ENCODE measurements at places on chromosomes 6 and 20.
A peak's percentile ranks its signal among the peaks of the same experiment; 100 is the strongest.

DNA sequence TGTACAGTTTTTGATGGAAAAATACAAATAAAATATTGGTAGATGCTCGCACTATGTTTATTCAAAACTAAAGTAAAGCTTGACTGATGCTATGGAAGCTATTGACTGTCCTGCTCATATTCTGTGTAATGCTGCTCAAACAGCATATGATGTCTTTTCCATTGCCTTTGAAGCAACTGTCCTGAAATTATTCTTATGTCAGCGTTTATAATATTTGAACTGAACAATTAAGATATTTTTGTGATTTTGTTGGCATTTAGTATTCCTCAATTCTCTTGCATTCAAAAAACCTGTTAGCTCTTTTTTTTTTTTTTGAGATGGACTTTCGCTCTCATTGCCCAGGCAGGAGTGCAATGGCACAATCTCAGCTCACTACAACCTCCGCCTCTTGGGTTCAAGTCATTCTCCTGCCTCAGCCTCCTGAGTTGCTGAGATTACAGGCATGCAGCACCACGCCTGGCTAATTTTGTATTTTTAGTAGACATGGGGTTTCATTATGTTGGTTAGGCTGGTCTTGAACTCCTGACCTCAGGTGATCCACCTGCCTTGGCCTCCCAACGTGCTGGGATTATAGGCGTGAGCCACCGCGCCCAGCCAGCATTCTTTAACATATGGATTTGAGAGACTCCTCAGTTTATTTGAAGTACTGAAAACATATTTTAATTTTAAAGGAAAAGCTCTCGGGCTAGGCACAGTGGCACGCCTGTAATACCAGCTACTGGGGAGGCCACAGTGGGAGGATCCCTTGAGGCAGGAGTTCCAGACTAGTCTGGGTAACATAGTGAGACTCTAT is 5.3 kb upstream of the DNAAF9 start:
- no peak for DNase-seq

DNA sequence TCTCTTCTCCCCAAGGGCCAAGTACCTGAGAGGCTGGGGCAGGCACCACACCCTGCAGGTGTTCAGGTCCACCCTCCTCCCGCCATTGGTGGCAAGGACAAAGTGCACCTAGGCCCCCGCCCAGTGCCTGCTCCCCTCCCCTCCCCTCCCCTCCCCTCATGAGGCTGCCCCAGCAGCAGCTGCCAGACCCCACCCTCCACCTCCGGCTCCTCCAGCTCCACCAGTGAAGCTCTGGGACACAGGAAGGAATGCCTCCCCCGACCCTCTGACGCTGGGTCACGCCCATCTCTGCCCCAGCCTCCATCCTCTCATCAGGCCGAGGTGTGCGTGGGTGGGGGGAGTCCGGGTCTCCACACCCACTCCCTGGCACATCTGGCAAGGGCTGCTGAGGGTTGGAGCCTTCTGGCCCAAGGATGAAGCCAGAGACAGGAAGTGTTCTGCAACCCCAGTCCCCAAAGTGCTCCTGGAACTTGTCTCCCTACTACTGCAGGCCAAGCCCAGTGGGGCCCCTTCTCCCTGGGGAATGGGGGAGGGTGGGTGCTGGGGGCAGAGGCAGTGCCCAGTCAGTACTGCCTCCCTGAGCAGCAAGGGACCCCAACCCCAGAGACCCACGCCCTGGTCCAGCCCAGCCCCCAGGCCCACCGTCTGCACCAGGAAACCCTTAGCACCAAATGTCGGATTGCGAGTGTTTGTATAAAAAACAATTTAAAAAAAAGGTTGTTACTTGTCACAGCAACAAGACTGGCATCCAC is 1.6 kb upstream of the UCKL1 start:
- DNase-seq: no peak

GRCh38 chr20:1920826-1921225 is 25.6 kb downstream of the SIRPA start:
- no peak for DNase-seq

- DNase-seq: peak; percentile 95
These were observed 48.7 kb downstream of the PDYN start for GRCh38 chr20:1945134-1945618.

GRCh38 chr20:13449868-13450434 is 188.8 kb downstream of the TASP1 start:
- no peak for DNase-seq

GRCh38 chr6:100255701-100256100 is 209.0 kb downstream of the SIM1 start:
- no peak for DNase-seq

DNA sequence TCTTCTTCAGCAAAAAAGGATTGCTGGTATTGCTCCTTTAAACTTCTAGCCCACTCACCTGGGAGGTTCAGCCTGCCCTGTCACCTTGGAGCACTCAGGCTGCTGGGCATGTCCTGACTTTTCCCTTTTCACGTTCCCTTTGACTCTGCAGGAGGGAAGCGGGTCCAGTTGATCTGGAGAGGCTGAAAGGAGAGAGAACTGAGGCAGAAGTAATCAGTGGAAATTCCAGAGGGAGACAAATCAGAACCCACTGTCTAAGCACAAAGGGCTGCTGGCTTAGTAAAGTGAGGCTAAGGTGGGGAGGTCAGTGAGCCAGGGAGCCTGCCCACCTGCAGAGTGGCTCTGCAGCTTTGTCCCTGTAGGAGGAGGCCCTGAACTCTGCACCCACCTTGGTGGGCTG is 9.7 kb upstream of the SYNDIG1 start:
- DNase-seq: no peak

GRCh38 chr6:158654498-158654897 is 4.6 kb downstream of the SYTL3 start:
- DNase-seq: peak; percentile 66

DNA sequence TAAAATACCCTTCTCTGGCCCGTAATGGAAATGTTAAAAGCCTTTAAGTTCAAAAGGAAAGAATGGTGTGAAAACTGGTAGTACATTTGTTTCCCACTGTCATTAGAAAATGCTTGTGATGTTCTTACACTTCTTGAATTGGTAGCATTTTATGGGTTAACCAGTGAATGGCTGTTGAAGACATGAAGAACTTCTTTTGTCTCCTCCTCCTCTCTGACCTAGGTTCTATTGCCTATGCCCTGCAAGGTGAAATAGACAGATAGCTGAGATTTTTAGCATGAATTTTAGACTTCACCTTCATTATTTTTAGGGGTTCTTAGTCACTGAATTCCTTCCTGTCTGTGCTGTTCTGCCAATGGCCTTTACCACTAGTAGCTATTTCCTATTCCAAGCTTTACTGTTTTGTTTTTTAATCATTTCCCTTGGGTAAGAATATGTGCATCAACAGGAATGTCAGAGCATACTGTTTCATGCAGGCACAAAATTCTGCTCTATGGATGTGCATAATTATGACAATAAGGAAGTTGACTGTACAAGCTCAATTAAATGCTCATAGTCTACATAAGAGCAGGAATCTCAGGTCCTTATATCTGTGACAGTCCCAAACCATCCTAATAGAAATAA is 4.9 kb downstream of the TNFAIP3 start:
- DNase-seq: no peak

- no peak for DNase-seq
These were observed 112.8 kb downstream of the TBX18 start for GRCh38 chr6:84651583-84651982.

DNA sequence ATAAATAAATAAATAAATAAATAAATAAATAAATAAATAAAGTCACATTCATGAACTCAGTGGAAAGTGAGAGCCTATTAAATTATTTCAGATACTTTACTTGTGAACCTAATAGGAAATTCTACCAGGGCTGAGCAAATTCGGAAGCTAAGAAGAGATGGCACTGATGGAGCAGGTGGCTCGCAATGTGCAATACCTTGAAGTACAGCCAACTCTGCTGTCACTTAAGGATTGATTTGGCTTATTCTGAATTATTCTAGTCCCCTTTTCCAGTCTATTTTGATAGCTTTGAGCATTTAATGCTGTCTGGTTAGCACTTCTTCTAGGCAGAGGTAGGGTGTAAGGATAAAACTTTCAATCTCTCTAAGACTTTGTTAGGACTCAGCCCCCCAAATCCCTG is 395.8 kb upstream of the PLCB4 start:
- DNase-seq: no peak

- no peak for DNase-seq
These were observed 164.2 kb upstream of the TCF21 start for GRCh38 chr6:133724726-133725125.

DNA sequence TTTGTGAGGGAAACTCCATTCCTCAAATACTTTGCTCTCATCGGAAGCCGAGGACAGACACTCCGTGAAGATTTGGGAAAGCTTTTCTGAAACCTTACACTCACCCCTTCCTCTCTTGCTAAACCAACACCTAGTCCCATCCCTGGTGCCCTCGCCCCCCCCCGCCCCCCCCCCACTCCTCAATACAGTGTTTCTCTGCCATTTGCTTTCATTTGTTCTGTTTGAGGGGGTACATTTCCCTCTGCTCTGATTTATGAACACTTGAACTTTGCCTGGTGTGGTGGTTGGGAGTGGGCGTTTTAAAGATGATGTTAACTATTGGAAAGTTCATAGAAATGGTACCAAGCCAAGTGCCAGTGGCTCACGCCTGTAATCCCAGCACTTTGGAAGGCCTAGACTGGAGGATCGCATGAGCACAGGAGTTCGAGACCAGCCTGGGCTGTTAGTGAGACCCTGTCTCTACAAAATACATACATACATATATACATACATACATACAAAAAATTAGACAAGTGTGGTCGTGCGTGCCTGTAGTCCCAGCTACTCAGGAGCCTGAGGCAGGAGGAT is 1.1 kb downstream of the RAB32 start:
- DNase-seq: no peak

- DNase-seq: no peak
These were observed 491.4 kb downstream of the CBLN4 start for GRCh38 chr20:55513954-55514353.

DNA sequence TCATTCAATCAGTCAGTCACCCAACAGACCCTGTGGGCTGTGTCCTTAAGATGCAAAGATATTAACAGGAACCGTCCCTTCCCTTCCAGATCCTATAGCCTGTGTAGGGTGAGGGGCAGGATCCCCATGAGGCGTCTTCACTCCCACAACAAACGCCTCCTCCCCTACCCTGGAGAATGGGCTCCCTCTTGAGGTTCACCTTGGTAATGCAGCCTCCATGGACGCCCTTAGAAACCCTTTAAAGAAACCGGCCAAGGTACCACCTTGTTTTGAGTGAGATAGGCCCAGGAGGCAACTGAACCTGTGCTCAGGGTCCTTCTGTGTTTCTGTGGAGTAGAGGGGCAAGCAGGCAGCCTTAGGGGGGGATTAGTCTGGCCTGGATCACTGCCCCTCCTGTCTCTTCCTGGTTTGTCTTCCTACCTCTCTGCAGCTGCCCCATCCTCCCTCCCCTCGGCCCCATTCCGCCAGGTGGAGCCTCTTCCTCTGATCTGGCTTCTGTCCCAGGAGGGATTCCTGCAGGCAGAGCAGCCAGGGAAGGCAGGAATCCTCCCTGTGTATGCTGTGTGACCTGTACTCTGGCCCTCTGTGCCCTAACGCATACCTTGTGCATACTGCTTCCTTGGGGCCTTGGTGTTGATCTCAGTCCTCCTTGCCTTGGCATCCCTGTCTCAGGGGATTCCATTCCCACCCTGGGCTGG is 6.6 kb upstream of the GUCA1A start:
- DNase-seq: peak; percentile 70

DNA sequence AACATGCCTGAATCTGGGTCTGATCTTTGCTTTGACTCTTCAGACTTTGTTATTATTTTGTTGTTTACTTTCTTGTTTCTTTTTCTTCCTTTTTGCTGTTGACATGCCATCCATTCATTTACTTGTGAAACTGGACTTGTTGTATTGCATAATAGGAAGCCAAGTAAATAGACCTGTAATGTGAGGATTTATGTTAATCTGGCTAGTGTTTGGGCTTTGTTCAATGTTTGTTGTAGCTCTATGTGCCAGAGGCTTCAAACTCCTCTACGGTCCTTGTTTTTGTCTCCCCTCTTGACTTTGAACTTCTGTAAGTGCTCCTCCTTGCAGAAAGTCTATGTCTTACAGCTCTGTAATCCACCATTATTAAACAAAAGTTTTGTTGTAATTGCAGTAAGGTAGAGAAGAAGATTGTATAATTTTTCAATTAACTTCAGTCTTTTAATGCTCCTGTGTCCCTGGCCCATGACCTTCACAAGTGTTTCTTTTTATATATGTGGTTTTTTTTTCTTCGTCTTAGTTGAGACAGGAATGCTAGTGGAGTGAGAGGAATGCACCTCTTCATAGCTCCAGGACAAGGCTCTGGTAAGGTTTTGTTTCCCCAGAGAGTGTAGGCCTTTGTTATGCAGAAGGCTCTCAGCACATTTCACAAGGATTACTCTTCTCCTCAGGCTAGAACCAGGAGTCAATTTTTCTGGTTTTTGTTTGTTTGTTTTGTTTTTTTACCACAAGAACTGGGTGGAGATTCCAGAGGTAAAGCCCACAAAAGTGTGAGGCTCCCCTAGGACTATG is 1061.8 kb upstream of the CITED2 start:
- no peak for DNase-seq

- DNase-seq: no peak
These were observed 53.1 kb downstream of the SCAF8 start for GRCh38 chr6:154786144-154786868.

- no peak for DNase-seq
These were observed 784.2 kb downstream of the KIF16B start for GRCh38 chr20:15789079-15789478.
